ENCODE measurements at places on chromosomes 2 and 18.

- no peak for DNase-seq
Observed at GRCh38 chr2:113282747-113283533, 4.2 kb upstream of the PAX8 start.

DNA sequence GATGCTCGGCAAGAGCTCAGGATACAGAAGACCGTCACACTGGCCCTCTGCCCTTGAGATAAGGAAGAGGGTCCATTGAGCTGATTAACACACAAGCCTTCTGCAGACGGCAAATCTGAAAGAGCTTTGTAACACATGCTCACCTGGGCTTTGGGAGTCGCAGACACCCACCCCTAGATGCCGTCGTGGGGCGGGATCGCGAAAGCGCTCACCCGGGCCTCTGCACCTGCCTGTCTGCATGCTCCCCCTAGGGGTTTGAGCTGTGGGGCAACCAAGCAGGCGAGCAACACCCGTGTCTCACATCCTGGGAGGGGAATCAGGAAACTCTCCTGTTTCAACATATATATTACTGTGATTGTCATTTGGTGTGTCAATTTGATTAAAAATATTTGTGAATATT is 99.8 kb upstream of the KCNH7 start:
- no peak for DNase-seq

DNA sequence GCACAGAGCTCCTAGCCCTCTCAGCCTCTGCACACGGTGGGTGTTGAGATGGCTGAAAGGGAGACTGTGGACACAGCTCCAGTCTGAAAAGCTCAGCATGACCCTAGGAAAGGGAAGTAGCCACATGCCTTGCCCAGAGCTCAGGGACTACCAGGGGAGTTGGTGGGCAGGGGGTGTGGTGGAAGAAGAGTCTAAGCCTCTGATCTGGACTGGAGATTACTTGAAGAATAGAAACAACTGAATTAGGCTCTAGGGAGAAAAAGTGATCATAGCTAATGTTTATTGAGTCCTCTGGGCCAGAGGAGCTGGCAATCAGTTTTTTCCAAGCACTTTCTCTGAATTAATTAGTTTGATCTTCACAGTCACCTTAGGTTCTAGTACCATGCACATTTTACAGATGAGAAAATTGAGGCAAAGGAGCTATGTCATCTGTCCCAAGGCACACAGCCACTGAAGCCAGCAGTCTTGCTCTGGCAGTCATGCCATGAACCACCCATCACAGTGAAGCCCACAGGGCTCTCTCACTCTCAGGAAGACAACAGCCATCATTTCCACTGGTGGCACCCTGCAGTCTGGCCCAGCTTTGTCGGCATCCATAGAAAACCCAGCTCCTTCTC is 10.3 kb downstream of the SDC1 start:
- DNase-seq = no peak

GRCh38 chr2:21043744-21044532 is at the start of gene APOB:
APOB (minus strand) TSS chr2:21044073; CDS start chr2:21043945, 128 bp downstream.
- DNase-seq = no peak

GRCh38 chr2:182650704-182651103 is 65.4 kb upstream of the DNAJC10 start:
- no peak for DNase-seq

All from NCI-H1930 (cell line).